ENCODE measurements at places on chromosomes 7 and 10.

DNA sequence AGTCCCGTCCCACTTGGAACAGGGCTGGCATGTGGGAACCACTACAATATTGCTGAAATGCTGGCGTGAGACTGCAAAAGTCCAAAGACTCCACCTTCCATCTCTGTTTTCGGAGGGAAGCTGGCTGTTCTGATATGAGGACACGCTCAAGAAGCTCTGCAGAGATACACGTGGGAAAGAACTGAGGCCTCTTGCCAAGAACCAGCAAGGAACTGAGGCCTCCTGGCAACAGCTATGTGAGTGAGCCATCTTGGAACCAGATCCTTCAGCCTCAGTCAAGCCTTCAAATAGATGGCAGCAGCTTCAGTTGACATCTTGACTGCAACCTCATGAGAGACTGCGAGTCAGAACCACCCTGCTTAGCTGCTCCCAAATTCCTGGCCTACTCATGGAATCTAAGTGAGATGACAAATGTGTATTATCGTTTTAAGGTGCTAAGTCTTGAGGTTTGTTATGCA is 30.8 kb downstream of the SGMS1 start:
- DNase-seq: no peak

GRCh38 chr7:4738711-4739527 is 36.5 kb upstream of the AP5Z1 start:
- DNase-seq: peak; percentile 85

GRCh38 chr7:28024786-28025334 is 155.7 kb downstream of the JAZF1 start:
- no peak for DNase-seq

- no peak for DNase-seq
These were observed 331.9 kb upstream of the NUPR2 start for GRCh38 chr7:56447864-56448693.

- no peak for DNase-seq
These were observed 180.8 kb downstream of the RAB11FIP2 start for GRCh38 chr10:117865945-117866344.

DNA sequence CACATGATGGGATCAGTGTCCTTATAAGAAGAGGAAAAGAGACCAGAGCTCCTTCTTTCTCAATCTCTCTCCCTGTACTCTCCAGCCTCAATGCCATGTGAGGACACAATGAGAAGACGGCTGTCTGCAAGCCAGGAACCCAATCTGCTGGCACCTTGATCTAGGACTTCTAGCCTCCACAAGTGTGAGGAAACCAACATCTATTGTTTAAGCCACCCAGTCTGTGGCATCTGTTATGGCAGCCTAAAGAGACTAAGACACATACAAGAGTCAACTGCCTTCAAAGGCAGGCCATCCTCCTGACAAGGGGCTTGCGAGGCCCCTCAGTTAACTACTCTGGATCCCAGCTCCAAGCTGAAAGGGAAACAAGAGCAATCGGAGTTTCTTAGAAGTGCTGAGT is 218.2 kb upstream of the FRMD4A start:
- no peak for DNase-seq

DNA sequence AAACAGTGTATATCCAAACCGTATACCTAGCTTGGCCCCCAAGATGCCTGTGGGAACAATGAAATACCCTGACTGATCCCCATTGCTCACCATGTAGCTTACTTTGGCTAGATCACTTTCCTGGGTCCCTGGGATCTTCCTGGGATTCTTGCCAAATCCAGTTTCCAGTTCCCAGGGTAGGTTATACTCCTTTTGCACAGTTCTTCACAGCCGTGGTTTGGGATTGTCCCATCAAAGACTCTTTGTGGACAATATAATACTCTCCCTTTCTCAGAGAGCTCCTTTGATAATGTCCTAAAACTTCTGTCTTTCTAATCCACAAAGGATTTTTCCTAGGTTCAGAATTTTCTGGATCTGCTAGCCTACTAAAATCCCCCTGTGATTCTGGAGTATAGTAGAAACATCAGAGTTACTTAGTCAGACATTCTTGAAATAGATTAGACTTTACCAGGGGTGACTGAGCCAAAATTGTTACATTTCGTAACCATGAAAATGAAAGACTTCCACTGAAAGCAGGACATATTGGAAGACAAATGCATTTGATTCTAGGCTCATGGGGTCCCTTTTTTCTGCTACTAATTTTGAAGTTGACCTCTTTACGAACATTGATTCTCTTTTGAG is 388.3 kb upstream of the ETV1 start:
- DNase-seq: peak; percentile 24

GRCh38 chr7:36895192-36895591 is 170.9 kb upstream of the AOAH start:
- peak; percentile 71 for DNase-seq

DNA sequence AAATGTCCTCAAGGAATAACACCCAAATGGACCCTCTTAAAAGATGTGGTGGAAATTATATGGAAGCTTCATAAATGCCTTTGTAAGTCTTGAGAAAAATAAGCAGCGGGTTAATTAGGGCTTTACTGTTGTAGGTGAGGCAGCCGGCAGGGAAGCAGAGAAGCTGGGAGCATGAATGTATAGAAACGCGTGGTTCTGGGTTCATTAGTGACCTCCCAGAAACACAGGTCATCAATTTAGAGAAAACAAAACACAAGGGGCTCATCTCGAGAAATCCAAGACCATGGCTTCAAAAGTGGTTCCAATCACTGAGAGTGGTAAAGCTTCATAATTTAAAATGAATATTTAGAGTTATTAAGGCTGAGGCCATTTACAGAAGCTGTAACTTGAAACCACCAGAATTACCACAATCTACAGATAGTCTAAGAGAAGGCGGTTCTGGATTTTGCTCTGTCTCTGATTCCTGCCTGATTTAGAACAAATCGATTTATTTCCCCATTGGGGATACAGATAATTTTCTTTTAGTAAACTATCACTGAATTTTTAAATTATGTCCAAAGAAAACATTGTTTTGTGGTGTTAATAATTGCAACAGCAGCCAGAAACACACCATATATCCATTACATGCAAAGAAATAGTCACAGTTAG is 20.7 kb downstream of the GARIN1A start:
- no peak for DNase-seq

- no peak for DNase-seq
These were observed 142.5 kb downstream of the WDR37 start for GRCh38 chr10:1198453-1199344.

DNA sequence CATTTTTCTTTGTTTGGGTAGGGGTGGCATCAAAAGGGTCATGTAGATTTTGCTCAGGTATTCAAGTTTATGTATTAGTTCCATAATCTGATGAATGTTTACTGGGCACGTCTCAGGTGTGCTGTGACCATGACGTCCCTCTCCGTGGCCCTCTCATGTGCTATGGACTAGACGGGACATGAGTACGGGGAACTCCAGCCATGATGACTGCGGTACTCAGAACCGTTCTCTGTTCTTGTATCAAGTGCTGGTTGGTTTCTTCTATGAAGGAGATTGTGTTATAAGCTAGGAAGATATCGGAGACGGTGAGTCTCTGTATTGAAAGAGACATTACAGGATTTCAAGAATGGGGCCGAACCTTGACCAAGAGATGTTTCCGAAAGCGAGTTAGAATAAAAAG is 116.5 kb upstream of the ADARB2 start:
- no peak for DNase-seq

GRCh38 chr7:18831943-18832342 is 285.5 kb downstream of the TWIST1 start:
- no peak for DNase-seq

DNA sequence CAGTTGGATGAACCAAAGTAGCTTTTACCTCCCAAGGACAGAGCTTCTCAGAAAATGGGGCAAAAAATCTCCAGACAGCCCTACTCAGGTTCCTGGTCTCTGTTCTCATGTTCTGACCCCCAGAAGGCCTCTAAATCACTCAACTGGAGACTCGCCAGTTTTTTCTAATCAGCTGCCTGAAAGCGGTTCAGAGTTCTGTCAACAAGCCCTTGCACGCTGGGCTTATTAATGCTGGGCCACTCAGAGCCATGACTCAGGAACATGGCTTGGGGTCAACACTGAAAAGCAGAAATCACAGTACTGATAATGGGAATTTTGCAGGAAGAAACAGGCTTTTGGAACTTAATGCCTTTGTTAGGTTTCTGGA is 15.3 kb downstream of the ECHDC3 start:
- peak; percentile 68 for DNase-seq
